CD4-positive, CD25-positive, alpha-beta regulatory T cell (primary cell): ENCODE measurements at places on chromosomes 3 and 15.

GRCh38 chr3:197545101-197545500 lies 10.7 kb downstream of the BDH1 start:
- DNase-seq, result no peak

- no peak for DNase-seq
Observed at GRCh38 chr15:81567924-81568323, 193.9 kb upstream of the TMC3 start.

- DNase-seq, result no peak
Observed at GRCh38 chr15:95175914-95176658, 944.7 kb downstream of the MCTP2 start.

- no peak for DNase-seq
Observed at GRCh38 chr3:13822042-13822441, 57.8 kb downstream of the WNT7A start.

DNA sequence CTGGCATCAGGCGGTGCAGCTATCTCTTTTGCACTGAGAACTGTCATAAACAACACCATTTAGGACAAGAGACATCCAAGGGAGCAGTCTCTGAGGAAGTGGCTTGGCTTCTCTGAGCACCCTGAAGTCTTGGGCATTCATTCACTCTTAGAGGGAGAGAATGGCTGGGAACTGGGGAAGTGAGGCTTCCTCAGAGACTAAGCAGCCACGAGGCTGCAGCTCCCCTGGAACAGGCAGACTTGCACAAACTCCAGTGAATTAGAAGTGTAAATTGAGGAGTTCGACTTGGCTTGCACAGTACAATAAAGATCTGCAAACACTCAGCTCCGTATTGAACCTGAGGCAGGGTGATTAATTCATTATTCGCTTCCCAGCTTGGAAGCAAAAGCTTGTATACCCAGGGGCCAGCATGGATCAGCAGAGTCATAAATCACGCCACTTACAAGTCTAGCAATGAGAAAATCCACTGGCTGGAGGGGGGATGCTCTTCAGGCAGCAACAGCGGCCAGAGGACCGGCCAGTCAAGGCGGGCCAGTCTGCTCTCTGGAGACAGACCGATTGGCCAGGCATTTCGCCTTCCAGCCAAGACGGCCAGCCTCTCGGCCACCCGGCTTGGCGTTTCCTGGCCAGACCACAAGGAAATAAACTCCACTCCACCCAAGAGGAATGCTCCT lies 118.8 kb upstream of the ADPGK start:
- DNase-seq, result no peak

DNA sequence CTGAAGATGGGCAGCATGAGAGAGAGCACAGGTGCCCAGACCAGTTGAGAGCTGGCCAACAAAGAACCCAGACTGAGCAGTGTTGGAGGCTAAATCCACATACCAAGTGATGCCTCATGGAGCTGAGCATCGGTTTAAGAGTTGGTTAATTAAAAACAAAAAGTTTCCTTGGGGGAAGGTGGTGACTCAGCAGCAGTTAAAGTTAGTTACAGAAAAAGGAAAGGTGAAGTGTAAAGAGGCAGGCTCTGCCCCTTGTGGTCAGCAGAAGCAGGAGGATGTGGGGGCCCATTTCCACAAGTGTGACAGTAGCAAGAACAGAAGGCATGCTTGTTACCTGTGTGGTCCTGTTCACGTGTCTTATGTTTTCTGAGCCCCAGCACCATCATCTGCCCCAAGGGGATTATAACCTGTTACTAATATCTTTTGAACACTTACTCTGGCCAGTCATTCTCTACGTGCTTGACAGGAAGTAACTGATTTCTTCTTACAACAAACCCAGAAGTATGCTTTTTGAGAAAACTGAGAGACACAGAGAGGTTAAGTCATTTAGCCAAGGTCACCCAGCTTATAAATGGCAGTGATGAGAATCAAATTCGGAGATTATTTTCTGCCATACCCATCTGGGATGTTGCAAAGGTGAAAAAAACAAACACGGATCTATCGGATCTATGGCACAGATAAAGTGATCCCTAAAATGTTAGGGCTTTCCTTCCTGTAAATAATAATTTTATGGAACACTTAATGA lies 91.0 kb downstream of the EPHB1 start:
- DNase-seq, result no peak

DNA sequence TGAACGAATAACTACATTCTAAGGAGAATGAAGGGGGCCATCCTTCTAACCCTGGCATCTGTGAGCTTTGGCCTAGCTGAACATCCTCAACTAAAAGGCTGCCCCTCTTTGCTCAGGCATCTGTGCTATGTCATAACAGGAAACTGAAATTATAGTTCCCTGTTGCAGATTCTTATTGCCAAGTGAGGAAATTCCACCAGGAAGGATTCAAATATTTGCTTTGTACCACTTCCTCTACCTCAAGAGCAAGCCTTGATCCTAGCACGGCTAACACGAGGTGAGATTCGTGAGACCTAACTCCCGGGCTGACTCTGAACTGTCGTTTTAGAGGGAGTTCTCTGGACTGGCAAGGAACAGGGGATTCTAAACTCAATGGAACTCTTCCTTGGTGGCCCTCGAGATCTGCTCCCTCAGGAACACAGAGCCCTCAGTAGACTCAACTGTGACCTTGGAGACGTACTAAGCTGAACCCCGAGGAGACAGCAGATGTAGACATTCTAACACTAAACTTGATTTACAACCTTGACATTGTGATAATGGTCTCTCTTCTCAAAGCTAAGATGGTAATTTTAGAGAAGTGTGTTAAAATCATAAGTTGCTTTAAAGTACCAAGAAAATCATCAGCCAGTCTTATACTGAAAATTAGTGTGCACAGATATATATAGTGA lies 4.2 kb downstream of the SPG21 start:
- no peak for DNase-seq

- DNase-seq, result no peak
Observed at GRCh38 chr3:140424726-140425125, 253.1 kb upstream of the TRIM42 start.

- DNase-seq, result peak; percentile 62
Observed at GRCh38 chr3:195802795-195803194, 8.9 kb downstream of the MUC4 start.

GRCh38 chr15:72502220-72502809 lies 28.2 kb downstream of the ARIH1 start:
- DNase-seq, result no peak

- no peak for DNase-seq
Observed at GRCh38 chr3:59341459-59341858, 291.6 kb upstream of the CFAP20DC start.
